HS-5 (cell line): ENCODE measurements at places on chromosomes 6 and 20.

- no peak for DNase-seq
These were observed 185.4 kb upstream of the SLC24A3 start for GRCh38 chr20:19026901-19027644.

GRCh38 chr6:23692184-23692583 lies 433.8 kb upstream of the NRSN1 start:
- DNase-seq: no peak

- DNase-seq: no peak
These were observed 37.4 kb downstream of the RCAN2 start for GRCh38 chr6:46453741-46454316.

DNA sequence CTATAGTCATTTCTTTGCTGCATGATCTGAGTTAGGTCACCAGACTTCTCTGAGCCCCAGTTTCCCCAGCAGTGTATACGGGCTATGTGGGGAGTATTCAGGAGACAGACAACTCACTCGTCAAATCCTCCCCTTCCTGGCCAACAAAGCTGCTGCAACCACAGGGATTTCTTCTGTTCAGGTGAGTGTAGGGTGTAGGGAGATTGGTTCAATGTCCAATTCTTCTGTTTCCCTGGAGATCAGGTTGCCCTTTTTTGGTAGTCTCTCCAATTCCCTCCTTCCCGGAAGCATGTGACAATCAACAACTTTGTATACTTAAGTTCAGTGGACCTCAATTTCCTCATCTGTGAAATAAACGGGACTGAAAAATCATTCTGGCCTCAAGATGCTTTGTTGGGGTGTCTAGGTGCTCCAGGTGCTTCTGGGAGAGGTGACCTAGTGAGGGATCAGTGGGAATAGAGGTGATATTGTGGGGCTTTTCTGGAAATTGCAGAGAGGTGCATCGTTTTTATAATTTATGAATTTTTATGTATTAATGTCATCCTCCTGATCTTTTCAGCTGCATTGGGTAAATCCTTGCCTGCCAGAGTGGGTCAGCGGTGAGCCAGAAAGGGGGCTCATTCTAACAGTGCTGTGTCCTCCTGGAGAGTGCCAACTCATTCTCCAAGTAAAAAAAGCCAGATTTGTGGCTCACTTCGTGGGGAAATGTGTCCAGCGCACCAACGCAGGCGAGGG lies 594 bp upstream of the CDKN1A start:
- DNase-seq: no peak

- peak; percentile 70 for DNase-seq
These were observed 1.1 kb upstream of the TPD52L2 start for GRCh38 chr20:63863798-63864544.

DNA sequence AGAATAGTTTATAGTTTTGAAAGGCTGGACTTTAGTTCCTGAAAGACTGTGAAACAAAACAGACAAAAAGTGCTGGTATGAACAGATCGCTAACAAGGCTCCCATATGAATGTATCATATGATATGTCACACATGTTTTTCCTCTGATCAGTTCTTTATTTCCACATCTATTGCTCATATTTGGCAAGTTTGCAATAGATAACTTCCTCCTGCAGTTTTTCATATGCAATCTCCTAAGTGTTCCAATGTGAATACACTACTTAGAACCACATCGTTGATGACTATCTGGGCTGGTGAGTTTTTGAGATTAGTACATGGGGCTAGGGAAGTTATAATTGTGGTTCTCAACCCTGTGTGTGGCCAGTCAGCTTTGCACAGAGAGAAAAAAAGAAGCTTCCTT lies 23.1 kb downstream of the CRYBG1 start:
- DNase-seq: peak; percentile 63

DNA sequence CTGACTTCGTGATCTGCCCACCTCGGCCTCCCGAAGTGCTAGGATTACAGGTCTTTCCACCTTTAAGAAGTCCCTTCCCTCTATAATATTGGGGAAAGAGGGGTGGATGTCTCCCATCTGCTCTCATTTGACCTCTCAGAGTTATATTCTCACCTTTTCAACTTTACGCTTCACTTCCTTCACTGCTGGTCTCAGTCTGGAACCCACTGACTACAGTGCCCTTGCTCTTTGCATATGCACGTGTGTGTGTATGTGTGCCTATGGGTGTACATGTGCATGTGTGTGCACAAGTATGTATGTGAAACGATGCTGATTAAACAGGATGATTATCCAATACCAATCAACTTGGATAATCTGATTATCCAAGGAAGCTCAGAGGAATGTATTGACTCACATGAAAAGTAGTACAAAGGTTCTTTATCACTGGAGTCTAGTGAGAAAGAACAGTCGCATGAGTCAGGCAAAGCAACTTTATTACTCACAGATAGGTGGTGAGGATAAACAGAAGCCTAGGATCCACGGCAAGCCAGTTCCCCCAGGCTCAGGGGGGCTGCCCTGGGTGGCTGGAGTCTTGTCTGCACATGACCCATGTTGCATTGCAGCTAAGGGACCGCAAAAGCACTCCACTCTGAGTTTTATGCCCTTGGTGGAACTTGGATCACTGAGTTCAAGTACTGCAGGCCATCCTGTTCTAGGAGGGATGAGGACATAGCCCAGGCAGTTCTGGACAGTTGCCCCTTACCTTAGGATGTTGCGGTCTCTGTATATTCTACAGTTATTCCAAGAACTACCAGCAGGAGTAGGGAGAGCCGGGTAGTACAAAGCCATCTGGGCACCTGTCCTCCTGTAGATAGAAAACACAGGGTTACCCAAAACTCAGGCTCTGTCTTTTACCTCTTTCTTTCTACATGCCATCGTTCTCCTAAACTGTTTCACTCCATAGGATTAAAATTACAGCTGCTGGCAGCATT lies 50.9 kb downstream of the SNRNP48 start:
- peak; percentile 66 for DNase-seq

GRCh38 chr20:16953858-16954257 lies 205.7 kb downstream of the OTOR start:
- DNase-seq: no peak

DNA sequence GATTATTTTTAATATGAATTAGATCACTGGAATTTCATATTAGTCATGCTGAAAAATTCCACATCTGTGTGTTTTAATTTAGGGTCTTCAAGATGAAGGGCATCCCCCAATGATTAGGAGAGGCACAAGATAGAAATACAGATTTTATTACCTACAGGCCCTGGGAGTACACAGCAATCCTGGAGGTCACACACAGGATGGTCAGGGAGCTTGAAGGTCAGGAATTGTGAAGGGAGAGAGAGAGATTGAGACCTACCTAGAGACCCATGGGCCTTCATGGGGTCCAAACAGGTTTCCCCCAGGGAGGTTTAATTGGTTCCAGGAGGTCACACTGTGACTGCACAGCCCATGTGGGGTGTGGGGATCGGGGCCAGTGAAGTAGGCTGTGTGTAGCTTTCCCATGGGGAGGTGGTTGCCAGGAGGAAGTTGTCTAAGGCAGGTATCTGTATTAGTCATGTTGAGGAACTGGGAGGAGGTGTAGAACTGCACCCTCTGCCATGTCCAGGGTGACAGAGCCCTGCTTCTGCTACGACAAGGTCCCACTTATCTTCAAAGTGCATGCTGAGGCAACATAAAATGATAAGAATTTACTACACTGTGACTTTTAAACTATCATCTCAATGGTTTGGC lies 18.3 kb downstream of the SNX9 start:
- DNase-seq: no peak

GRCh38 chr6:37205175-37205996 lies 35.4 kb downstream of the PIM1 start:
- DNase-seq: no peak

DNA sequence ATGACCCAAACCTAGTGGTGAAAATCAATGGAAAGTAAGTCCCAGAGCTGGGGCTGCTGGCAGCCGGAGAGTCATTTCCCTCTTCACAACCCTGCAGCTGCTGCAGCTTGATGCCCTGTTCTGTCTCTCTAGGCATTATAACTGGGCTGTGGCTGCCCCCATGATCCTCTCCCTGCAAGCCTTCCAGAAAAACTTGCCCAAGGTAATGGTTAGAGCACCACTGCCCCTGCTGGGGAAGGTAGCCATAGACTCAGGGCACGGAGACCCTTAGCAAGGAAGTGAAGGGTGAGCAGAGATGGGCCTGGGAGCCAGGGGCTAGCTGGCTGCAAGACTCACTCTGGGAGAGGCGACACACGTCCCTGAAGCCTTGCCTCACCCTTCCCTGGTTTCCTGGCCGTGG lies 12.0 kb downstream of the LPIN3 start:
- no peak for DNase-seq

- no peak for DNase-seq
These were observed 111.0 kb downstream of the DTNBP1 start for GRCh38 chr6:15551798-15552197.

- DNase-seq: no peak
These were observed 86.0 kb downstream of the PTPN1 start for GRCh38 chr20:50595988-50596693.

- DNase-seq: no peak
These were observed 301.3 kb upstream of the JARID2 start for GRCh38 chr6:14944593-14944992.

- DNase-seq: no peak
These were observed 515.2 kb upstream of the JARID2 start for GRCh38 chr6:14730654-14731053.

GRCh38 chr6:41021832-41022231 lies 17.2 kb downstream of the UNC5CL start:
- peak; percentile 19 for DNase-seq

GRCh38 chr6:77880501-77880900 lies 227.7 kb downstream of the MEI4 start:
- peak; percentile 55 for DNase-seq

DNA sequence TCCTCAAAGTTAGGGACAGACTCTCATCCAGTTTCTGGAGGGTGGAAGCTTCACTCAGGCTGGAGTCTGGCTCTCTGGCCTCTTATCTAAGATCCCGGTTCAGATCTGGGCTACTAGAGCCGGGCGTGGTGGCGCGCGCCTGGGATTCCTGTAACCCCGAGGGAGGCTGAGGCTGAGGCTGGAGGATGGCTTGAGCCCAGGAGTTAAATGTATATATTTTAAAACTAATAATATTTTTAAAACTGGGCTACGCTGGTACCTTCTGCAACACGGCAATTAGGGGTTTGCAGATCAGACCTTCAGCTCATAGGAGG lies 710 bp upstream of the ZNF343 start:
- no peak for DNase-seq

GRCh38 chr20:17655286-17655651 lies 26.8 kb downstream of the RRBP1 start:
- DNase-seq: no peak

DNA sequence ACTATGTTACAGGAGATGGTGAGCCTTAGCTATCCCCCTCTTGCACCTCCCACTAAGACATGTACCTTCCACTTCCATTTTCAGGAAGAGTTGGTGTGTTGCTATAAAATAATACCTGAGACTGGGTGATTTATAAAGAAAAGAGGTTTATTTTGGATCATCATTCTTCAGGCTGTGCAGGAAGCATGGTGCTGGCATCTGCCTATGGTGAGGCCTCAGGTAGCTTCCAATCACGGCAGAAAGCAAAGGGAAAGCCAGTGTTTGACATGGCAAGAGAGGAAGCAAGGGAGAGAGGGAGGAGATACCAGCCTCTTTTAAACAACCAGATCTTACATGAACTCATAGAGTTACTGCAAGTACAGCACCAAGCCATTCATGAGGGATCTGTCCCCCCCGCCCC lies 32.2 kb downstream of the GSS start:
- DNase-seq: no peak

DNA sequence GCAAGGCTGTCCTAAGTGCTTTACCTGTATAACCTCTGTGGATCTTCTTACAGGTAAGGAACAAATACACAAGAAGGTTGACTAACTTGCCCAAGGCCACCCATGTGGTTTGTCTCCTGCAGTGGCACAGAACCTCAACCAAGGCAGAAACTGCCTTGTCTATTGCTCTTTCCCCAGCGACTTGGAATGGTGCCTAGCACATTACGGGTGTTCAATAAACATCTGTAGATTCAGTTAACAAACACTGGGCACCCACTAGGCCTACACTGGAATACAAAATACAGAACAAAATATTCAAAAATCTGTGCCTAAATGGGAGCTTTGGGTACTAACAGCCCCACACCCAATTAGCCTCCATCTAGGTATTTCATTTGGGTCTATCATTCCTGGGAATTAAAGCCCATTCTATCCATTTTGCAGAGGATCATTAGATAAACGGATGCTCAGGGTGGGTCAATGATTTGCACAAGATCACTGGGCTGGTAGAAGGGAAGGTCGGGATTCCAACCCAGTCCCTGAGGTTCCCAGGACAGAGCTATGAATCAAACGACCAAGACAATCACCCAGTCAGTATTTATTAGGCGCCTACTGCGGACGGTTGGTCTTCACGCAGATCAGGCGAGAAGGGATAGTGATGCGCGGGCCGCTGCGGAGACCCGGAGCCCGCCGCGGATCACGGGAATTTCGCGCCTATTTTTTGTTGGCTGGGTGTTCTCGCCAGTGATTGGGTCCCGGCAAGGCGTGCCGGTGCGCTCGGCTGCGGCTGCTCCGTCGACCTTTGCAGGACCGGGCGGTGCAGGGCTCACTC lies at the start of gene STK35:
STK35 (plus strand) TSS at position 771 of the 808 bp plus-strand sequence. CDS start 55 bp downstream, outside the sequence.
- no peak for DNase-seq

- DNase-seq: no peak
These were observed 92.8 kb downstream of the ATRN start for GRCh38 chr20:3563548-3564177.

DNA sequence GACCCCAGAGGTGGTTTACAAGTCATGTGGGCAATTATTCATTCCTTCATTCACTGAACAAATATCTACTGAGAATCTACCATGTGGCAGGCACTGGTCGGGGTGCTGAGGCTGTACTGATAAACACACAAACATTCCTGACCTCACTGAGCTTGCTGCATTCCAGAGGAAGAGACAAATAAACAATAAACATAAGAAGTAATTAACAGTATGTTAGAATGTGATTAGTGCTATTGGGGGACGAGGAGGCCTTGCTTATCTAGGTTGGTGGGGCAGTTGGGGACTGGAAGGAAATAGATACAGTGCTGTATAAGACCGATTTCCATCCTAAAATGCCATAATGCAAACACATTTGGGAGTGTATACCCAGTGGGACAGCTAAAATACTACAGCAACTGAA lies 44.1 kb downstream of the MAK start:
- no peak for DNase-seq

- peak; percentile 24 for DNase-seq
These were observed 33.1 kb upstream of the TMEM30A start for GRCh38 chr6:75317503-75318206.

DNA sequence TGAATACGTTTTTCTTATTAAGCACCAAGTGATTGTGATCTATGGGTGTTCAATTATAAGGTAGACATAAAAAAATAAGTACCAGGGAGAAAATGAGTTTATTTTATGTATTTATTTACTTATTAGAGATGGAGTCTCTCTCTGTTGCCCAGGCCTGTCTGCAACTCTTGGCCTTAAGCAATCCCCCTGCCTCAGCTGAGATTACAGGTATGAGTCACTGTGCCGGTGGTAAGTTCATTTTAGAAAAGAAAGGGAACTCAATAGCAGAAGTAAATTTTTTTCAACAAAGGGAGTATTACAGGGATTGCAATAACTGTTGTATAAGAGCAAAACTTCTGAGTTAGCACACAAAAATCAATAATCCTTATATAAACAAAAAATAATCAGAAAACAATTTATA lies 98.7 kb upstream of the FUT9 start:
- DNase-seq: no peak
